ENCODE measurements at places on chromosomes 12 and 14. TPM values are rescaled to one million over a fixed set of nuclear protein-coding genes. Genes with fewer than 3 reads are reported as not detected.

- peak; percentile 82 for DNase-seq
Measured at GRCh38 chr14:91417120-91417982, at the start of gene CCDC88C. TSS of gene CCDC88C (minus strand) at chr14:91417820. CDS start at chr14:91417690, 130 bp downstream.

GRCh38 chr12:118377021-118377883 is 897 bp downstream of the SUDS3 start:
- no peak for DNase-seq

DNA sequence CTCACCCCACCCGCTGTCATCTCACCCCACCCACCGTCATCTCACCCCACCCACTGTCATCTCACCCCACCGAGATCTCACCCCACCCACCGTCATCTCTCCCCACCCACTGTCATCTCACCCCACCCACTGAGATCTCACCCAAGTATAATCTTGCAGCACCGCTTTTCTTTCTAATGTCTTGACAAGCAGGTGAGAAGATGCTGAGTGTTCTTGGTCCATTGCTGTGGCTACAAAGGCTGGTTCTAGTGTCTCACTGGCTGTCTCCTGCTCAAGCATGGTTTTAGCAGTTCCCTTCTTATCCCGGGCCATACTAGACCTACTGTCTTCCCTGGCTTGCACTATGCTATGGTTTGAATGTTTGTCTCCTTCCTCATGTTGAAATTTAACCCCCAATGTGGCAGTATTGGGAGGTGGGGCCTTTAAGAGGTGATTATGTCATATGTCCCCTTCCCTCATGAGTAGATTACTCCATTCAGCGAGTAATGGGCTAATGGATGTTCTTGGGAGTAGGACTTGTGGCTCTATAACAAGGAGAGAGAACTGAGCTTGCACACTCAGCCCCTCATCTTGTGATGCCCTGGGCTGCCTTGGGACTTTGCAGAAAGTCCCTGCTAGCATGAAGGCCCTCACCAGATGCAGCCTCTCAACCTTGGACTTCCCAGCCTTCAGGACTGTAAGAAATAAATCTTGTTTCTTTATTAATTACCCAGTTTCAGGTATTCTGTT is 47.7 kb upstream of the PPP2R5C start:
- DNase-seq: no peak

Gene HSPB8
- total RNA-seq: not detected

Gene PTPRR
- not detected for total RNA-seq

Data from activated CD4-positive, alpha-beta memory T cell treated with anti-CD3 and anti-CD28 coated beads for 36 hours (primary cell).